KG1 (cell line): ENCODE measurements at places on chromosomes 7 and 10.

- DNase-seq = no peak
Observed at GRCh38 chr7:13036256-13036780, 348.9 kb downstream of the ARL4A start.

DNA sequence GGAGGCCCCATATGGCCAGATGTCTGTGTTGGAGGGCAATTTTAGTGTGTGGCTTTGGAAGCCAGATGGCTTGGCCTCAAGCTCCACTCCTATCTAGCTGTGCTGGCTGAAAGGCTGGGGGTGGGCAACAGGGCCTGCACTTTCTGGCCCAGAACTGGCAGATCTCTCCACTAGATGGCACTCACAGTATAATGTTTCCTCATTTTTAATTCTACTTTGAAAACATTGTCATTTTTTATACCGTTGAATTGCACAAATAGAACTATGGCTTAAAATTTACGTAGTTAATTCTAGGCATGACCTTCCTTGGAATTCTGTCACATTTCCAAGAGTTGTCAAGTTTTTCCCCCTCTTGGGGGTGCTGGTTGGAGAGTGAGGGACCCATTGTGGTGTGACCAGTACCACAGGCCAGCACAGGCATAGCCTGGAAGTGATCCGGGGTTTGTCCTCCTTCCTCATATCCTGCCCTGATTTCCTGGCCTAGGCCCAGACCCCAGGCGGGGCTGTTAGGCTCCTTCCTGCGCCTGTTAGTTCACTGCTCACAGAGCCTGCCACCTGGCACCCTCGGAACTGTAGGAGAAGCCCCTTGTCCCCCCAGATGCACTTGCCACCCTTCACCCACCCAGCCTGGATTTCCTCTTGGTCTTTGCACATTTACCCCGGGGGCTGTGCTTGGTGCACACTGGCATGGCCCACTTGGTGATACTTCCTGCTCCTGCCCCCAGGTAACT lies 52.8 kb downstream of the ARHGAP22 start:
- peak; percentile 34 for DNase-seq

GRCh38 chr10:76509446-76509845 lies 1078.0 kb downstream of the LRMDA start:
- no peak for DNase-seq

- no peak for DNase-seq
Observed at GRCh38 chr7:1940863-1941262, 270.8 kb downstream of the ELFN1 start.

DNA sequence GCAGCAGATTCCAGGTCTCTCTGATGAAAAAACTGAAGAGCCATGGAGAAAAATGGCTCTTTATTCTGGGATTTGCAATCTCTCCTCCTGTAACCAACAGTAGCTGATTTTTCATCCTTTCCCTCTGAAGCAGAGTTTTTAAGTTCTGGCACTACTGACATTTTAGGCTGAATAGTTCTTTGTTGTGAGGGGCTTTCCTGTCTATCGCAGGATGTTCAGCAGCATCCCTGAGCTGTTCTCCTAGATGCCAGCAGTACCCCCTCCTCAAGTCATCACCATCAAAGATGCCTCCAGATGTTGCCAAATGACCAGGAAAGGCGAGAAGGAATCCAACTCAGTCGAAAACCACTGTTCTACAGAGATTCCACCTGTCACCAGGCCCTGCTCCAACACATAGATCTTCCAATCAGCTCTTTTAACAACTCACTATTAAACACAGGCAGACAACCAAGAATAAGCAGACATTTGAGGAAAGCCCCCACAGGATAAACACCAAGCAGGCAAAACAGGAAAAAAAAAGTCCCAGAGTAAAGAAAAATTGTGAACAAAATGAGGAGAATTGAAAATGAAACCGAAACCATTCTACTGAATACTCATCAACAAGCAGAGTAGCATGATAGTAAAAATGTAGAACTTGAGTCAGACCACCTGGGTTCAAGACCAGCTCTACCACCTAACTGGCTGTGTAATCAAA lies 124.8 kb downstream of the MPP7 start:
- DNase-seq = no peak

DNA sequence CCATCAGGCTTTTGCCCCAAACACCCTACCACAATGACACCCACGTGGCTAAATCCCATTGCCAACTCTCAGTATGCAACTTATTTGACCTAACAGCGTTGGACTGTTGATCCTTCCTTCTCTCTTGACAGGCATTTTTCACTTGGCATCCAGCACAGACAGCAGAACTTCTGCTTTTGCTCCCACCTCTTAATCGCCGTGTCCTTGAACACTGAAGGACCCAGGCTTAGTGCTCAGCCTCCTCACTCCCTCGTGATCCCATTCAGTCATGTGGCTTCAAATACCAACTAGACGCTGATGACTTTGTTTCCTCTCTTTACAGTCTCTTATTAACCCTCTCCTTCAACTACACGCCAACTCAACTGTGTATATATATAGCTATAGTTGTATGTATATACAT lies 25.0 kb downstream of the ZFAND2A start:
- DNase-seq = no peak

DNA sequence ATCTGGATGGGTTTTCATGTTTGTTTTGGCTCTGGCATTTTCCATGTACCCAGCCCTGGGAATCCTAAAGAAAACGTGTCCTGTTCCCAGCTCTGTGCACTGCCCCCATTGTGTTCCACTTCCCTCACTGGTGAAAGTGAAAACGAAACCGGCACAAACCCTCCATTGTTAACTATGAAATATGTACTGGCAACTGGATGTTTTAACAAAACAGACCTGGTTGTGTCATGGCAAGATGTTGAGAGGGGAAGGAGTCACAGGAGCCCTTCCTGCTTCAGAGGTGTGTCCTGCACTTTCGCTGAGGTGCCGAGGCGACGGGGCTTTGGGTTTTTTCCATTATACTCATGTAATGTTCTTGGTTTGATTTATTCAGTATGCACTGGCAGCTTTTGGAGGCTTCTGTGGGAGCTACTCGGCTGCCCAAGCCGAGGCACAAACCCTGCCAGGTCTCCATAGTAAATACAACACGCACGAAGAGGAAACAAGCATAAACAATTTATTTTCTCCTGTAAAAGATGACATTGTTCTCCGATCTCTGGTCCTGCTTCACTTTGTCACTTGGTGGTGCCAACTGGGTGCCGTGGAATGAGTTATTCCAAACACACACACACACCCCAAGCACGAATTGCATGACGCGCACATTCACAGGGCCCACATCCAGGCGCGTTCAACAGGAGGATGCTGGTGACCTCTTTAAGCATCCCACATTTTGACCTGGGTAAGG lies 118.2 kb downstream of the CDK6 start:
- DNase-seq = no peak

DNA sequence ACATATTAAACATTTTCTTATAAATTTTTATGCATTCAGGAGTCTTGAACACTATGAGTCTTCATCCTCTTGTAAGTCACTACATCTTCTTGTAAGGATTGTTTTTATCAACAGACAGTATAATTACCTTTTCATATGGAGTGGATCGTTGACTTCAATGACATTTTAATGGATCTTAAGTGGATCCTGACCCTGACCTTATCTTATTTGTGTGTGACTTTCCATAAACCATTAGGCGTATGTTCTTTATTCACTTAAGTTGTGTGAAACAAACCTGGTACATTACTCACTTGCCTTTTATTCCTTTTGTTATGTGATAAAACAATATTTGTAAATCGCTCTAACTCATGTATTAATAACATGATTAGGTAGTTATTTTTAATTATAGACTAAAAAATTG lies 18.5 kb upstream of the SEMA3C start:
- DNase-seq = no peak

DNA sequence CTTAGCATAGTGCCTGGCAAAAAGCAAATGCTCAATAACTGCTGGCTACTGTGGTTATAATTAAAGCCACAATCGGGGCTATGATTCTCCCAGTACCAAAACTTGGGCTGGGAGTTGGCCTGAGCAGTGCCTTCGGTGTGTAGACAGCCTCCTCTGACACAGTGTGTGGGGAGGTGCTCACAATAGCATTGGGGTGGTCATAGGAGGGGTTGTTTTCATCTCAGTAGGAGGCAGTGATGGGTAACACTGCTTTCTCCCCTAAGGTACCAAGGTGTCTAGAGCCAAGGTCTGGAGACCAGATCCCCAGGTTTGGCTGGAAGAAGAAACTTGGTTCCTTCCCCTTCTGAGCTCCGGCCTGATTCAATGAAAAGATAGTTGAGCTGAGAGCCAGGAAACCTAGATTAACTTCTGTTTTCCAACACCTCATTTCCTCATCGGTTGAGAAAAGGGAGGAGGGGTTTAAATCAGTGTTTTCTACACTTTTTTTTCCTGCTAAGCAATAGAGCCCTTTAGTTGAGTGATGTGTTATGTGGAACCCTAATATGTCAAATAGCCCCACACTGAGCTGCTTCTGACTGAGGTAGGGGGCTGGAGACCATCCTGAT lies 68.2 kb downstream of the LRMDA start:
- no peak for DNase-seq

GRCh38 chr7:34390103-34390502 lies 267.9 kb upstream of the NPSR1 start:
- no peak for DNase-seq

DNA sequence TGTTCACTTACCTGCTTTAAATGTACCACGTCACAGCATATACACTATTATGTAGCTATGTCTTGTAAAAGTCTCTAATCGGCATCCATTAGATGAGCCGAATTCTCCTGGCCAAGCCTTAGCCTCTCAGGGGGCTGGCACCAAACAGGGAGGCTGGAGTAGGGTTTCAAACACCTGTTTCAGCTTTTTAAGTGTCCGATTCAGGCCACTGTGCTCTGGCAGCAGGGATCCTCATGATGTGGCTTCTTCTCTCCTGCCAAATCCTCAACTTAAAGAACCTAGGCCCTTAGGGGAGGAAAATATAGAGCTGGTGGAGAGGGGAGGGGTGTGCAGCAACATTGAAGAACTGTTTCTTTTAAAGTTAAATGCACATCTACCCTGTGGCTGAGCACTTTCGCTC lies 68.5 kb upstream of the NFKB2 start:
- no peak for DNase-seq

DNA sequence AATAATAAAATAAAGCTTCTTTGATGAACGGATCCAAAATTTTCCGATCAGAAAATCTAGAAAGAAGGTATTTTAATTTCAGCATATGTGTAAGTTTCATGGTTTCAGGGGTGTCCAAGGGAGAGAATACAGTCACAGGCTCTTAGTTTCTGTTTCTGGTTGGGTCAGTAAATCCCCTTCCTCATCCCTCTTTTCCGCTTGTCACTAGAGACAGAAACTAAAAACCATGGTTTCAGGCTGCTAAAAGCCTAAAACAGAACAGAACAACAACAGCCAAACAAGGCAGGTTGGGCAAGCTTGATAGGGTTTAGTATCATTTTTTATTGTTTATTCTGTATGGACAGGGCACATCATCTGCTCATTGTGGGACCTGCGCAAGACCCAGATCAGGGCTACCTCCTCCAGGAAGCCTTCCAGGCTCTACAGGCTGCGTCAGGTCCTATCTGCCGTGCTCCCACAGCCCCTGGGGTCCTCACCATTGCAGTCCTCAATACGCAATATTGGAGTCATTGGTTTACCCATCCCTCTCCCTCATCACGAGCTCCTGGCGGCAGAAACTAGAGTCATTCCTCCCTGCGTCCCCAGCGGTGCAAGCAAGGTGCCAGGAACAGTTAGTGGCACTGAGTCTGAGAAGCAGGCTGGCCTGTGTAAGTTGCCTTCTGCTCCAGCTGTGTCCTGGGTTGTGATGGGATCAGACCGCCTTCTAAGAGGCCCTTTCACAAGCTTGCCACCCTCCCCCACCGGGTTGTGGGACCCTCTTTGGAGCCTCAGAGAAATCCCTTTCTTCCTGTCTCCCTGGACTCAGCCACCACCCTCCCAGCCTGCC lies 70.2 kb upstream of the CUX1 start:
- no peak for DNase-seq

DNA sequence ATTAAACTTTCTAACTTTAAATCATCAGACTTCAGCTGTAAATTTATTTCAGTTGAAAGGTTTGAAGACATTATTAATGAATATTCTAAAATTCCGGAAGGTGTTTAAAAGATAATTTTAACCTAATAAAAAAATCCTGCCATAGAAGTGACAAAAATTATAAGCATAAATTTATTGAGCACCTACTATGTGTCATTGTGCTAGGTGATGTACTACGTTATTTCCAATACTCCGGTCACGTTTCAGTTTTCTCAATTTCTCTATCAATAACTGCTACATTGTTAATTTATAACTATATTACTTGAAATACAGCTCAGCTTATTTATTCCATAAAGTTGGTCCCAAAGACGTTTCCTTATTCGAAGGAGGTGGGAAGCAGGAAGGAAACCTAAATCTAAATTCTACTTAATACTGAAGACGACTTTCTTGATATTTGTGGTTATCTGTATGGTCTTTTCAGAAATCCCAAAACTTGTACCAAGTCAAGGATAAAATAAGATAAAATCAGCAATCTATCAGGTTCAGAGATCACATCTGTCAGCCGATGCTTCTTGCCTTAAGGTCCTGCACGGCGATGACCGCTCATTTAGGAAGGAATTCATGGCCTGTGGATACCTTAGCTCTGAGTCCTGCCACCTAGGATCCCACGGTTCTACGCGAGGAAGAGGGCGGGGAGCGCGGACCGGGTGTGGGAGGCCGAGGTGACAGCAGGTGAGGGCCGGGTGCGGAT lies 1.2 kb upstream of the ZEB1 start:
- no peak for DNase-seq

DNA sequence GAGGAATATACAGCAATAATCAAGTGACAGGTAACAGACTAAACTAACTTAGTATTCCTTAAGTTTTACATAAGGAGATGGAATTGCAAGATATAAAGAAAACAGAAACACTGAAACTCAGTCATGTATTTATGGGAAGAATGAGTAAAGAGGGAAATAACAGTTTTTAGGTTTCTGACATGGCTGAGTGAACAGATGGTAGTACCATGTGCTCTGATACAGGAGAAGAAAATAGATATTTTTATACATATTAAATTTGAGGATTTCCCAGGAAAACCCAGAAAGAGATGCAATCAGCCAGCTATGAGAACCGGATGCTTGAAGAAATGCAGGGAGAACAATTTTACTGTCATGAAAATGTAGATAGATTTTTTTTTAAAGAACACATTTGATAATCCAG lies 669.5 kb upstream of the GRM3 start:
- DNase-seq = no peak

- no peak for DNase-seq
Observed at GRCh38 chr10:47076949-47077361, 165.7 kb downstream of the PTPN20 start.
